ENCODE measurements at places on chromosomes 4 and X. TPM values are rescaled to one million over a fixed set of nuclear protein-coding genes. Genes with fewer than 3 reads are reported as not detected.

The PAGE5 gene
- total RNA-seq = not detected

The STBD1 gene
- total RNA-seq = 2.9 TPM

The TRIM75 gene
- not detected for total RNA-seq

The ITIH6 gene
- total RNA-seq = not detected

The UGT2A1 gene
- 0.93 TPM for total RNA-seq

The KDR gene
- 446 TPM for total RNA-seq

The GAGE2A gene
- total RNA-seq = not detected

The CTAG2 gene
- not detected for total RNA-seq

The UGT2A3 gene
- total RNA-seq = not detected

The FAM156B gene
- 8.2 TPM for total RNA-seq

The DTHD1 gene
- total RNA-seq = not detected

The GAB3 gene
- total RNA-seq = 4.7 TPM

The FGFR3 gene
- 0.29 TPM for total RNA-seq

The IRF2 gene
- total RNA-seq = 26.3 TPM

The CXorf49 gene
- not detected for total RNA-seq

The F9 gene
- not detected for total RNA-seq

The FDCSP gene
- not detected for total RNA-seq

The CXCL9 gene
- not detected for total RNA-seq

The HDX gene
- 12.1 TPM for total RNA-seq

The TSPAN6 gene
- 60.9 TPM for total RNA-seq

The ITGB1BP2 gene
- total RNA-seq = 4.9 TPM

The MXD4 gene
- 52.3 TPM for total RNA-seq

The IRS4 gene
- not detected for total RNA-seq

The CFAP47 gene
- 0.13 TPM for total RNA-seq

The RHOXF2B gene
- not detected for total RNA-seq

The GSPT2 gene
- total RNA-seq = 9.7 TPM

All from thoracic aorta endothelial cell (primary cell).